ENCODE measurements at places on chromosomes 16 and 17. TPM values are rescaled to one million over a fixed set of nuclear protein-coding genes. Genes with fewer than 3 reads are reported as not detected.
A peak's percentile ranks its signal among the peaks of the same experiment; 100 is the strongest.

DNA sequence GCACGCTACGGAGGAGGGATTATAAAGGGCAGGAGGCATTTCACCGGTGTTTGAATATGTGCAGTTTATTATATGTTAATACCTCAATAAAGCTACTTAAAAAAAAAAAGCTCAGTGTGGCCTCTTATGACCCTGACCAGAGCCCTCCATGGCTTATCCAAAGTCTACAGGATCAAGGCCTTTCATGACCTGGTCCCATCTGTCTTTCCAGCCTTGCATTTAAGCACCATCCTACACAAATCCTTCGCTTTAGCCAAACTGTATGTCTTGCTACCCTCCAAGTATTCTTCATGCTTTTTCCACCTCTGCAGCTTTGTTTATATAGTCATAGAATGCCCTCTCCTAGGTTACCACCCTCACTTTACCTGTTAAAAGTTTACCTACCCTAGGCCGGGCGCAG, 6.5 kb downstream of the MFSD6L start:
- no peaks in the 10 kb centered on the region for H3K36me3 ChIP-seq
- H3K4me1 ChIP-seq: peaks cover 3% of the 10 kb centered on the region
- DNase-seq: no peak

DNA sequence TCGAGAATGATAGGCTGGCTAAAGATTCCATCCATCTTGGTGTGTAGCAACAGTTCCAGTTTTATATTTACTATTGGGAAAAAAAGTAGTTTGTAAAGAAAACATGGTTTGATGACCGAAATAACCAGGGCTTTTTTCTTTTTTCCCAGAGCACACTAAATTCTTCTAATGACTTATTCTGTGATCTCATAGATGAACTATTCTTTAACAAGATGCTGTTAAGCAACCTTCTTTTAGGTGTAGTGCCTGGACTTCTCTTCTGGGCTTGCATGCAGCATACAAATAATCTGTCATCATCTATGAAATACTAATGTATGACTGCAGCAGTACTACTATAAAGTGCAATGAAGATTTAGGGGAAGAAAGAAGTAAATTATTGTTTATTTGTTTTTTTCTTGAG, 11.0 kb upstream of the CAPNS2 start:
- no peak for DNase-seq
- no peak overlapping the region for H3K4me3 ChIP-seq
- H3K4me1 ChIP-seq: peaks cover 19% of the 10 kb centered on the region
- H3K27ac ChIP-seq: no peak overlapping the region
- H3K36me3 ChIP-seq: no peaks in the 10 kb centered on the region
- no peaks in the 10 kb centered on the region for H3K27me3 ChIP-seq

DNA sequence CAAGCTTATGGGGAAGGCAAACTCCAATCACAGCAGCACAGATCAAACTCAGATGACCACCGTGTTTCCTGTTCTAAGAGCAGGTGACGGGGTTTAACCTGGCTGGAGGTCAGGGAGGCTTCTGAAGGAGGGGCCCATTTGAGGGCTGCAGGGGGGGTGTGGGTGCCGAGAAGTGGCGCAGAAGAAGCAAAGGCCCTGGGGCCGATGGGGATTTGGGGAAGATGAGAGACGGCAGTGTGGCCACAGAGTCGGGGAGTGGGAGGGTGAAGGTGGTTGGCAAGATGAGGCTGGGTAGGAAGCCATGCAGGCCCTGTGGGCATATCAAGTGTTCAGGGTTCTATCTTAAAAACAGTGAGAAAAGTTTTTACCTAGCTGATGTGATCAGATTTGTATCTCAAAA, 122.9 kb downstream of the CLEC16A start:
- DNase-seq: peak; percentile 44
- H3K27me3 ChIP-seq: no peaks in the 10 kb centered on the region
- H3K4me1 ChIP-seq: no peaks in the 10 kb centered on the region
- peaks cover 41% of the 10 kb centered on the region for H3K36me3 ChIP-seq
- H3K4me3 ChIP-seq: no peak overlapping the region
- H3K27ac ChIP-seq: no peak overlapping the region

DNA sequence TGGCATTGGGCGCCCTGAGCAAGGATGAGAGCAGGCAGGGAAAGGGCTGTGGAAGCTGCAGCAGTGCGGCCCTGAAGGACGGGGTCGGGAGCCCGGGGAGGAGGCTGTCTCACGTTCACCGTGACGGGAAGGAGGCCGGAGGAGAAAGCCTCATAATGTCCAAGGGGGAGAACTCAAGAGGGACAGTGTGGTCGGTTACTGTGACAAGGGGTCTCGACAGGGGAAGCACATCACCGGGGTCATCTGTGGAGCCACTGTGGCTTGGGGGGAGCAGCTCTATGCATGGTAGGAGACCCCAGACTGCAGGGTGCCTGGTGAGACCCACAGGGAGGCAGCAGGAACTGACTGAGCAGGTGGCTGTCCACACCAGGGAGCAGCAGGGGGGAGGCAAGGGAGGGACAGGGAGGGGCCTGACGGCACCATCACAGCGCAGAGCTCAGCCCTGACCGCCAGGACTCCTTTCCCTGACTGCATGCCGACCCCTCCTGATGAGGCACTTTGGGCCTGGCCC, 154.6 kb upstream of the CHMP6 start:
- no peak overlapping the region for H3K27ac ChIP-seq
- H3K4me3 ChIP-seq: no peak overlapping the region
- no peaks in the 10 kb centered on the region for H3K27me3 ChIP-seq
- no peaks in the 10 kb centered on the region for H3K36me3 ChIP-seq
- DNase-seq: no peak

DNA sequence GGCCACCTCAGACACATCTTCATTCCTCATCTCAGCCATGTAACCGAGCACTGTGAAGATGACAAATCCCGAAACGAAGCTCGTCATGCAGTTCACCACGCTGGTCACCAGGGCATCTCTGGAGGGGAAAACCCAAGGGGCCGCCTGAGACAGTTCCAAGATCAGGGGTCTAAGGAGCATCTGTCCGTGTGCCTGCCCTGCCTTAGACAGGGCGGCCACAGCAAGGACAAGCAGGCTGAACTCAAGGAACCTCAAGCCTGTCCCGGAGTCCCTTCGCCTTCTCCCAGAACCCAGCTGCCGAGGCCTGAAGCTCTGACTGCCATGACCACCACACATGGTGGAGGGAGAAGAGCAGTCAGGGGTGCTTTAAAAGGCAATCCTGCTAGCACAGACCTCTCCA, 22.7 kb downstream of the SLC6A4 start:
- no peaks in the 10 kb centered on the region for H3K4me1 ChIP-seq
- no peak for DNase-seq
- no peak overlapping the region for H3K4me3 ChIP-seq
- H3K36me3 ChIP-seq: no peaks in the 10 kb centered on the region
- no peaks in the 10 kb centered on the region for H3K27me3 ChIP-seq

KRTAP1-5 gene
- total RNA-seq: not detected

- H3K27me3 ChIP-seq: no peaks in the 10 kb centered on the region
- no peak for DNase-seq
- H3K4me3 ChIP-seq: no peak overlapping the region
- H3K36me3 ChIP-seq: no peaks in the 10 kb centered on the region
- no peak overlapping the region for H3K27ac ChIP-seq
Observed at GRCh38 chr17:66535611-66536010, 233.2 kb downstream of the PRKCA start.

TNS4 gene
- 0.78 TPM for total RNA-seq

GRCh38 chr16:54687043-54687899, 243.4 kb upstream of the IRX5 start:
- no peaks in the 10 kb centered on the region for H3K36me3 ChIP-seq
- H3K4me3 ChIP-seq: no peak overlapping the region
- no peak for DNase-seq
- no peak overlapping the region for H3K27ac ChIP-seq
- H3K27me3 ChIP-seq: no peaks in the 10 kb centered on the region
- H3K4me1 ChIP-seq: no peaks in the 10 kb centered on the region

DNA sequence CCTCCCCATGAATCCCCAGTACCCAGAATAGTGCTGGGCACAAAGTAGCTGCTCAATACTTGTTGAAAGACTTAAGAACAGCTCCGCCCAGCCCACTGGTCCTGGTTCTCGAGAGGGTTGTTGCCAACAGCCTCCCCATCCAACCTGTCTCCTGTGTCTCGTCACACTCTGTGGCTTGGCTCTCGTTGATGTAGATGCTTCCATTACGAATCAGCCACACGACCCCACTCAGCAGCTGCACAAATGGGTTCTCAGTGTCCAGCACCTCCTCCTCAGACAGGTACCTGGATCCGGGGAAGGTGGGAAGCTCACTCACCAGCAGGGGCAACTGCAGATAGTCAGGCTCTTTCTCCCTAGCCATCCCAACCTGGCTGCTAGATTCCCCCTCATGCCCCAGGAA, 2.1 kb downstream of the NAGPA start:
- DNase-seq: no peak
- no peak overlapping the region for H3K27ac ChIP-seq
- no peaks in the 10 kb centered on the region for H3K27me3 ChIP-seq
- no peaks in the 10 kb centered on the region for H3K36me3 ChIP-seq
- peaks cover 13% of the 10 kb centered on the region for H3K4me1 ChIP-seq

DNA sequence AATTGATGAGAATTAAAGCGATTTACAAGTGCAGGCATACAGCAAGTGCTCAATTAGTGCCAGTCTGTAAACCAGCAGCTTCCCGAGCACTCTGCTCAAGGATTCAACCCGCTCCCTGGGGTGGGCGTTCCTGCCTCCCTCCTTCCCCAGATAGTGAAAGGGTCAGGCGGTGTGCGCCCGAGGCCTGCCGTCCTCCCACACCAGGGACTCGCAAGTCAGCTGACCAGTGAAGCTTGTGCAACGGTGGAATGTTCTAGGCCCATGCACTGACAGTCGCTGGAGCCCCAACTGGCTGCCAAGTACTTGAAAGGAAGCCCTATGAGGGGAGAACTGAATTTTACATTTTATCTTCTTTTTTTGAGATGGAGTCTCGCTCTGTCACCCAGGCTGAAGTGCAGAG, 53.5 kb upstream of the PABPN1L start:
- no peaks in the 10 kb centered on the region for H3K36me3 ChIP-seq
- peaks cover 42% of the 10 kb centered on the region for H3K4me1 ChIP-seq
- no peaks in the 10 kb centered on the region for H3K27me3 ChIP-seq
- H3K4me3 ChIP-seq: no peak overlapping the region
- DNase-seq: no peak

DNA sequence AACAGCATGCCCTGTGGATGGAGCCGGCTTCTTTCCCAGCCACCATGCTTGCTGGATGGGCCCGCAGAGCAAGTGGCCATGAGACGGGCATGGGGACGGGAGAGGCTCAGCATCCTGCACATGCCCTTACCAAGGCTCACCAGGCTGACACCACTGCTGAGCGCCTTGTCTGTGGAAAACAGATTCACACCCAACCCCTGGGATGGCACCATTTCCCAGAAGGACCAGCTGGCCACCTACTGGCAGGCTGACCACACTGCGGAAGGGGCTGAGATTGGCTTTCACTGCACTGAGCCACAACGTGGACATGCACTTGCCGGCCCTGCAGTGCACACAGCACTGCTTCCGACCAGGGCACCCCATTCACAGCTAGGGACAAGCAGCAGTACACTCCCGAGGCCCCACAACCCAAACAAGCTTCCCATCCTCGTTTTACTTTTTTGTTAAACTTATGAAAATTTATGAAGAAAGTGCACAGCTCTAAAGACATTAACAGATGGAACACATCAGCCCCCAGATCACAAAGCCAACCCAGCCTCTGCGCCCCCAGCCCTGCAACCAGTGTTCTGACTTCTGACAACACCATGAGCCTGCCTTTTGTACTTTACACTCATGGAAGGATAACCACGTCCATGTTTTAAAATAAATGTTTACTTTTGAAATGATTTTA, 13.9 kb upstream of the KRTAP17-1 start:
- no peaks in the 10 kb centered on the region for H3K4me1 ChIP-seq
- H3K36me3 ChIP-seq: no peaks in the 10 kb centered on the region
- H3K27me3 ChIP-seq: no peaks in the 10 kb centered on the region
- DNase-seq: peak; percentile 73

DNA sequence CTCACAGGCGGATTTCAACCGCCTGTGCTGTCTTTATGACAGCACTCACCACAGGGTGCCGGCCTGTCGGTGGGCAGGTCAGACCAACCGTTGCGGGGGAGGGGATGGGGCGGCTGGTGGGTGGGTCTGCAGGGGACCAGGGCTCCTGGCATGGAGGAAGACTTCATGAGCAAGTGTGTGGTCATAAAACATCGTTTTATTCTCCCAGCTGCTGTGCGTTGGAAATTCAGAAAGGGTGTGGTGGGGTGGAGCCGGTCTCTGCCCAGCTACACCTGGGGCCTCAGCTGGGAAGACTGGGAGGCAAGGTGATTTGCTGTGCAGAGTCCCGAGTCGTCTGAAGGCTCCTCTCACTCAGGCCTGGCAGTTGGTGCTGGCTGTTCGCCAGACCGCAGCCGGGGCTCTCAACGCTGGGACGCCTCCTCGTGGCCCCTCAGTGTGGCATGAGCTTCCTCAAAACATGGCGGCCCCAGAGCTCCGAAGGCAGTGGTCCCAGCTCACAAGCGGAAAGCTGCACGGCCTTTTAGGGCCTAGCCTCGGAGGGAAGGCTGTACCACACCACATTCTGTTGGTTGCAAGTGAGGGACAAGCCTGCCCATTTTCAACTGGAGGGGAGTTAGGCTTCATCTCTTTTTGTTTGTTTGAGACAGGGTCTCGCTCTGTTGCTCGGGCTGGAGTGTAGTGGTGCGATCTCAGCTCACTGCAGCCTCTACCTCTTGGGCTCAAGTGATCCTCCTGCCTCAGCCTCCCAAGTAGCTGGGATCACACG, 45.8 kb upstream of the GSE1 start:
- H3K36me3 ChIP-seq: no peaks in the 10 kb centered on the region
- H3K27me3 ChIP-seq: no peaks in the 10 kb centered on the region
- no peak overlapping the region for H3K27ac ChIP-seq
- H3K4me3 ChIP-seq: no peak overlapping the region
- H3K4me1 ChIP-seq: peaks cover 86% of the 10 kb centered on the region

YPEL2 gene
- total RNA-seq: 19.6 TPM

- H3K27ac ChIP-seq: no peak overlapping the region
- peaks cover 6% of the 10 kb centered on the region for H3K4me1 ChIP-seq
- DNase-seq: no peak
- H3K36me3 ChIP-seq: no peaks in the 10 kb centered on the region
- no peaks in the 10 kb centered on the region for H3K27me3 ChIP-seq
Observed at GRCh38 chr17:59800530-59800942, 92.2 kb downstream of the TUBD1 start.

- H3K27me3 ChIP-seq: no peaks in the 10 kb centered on the region
- H3K27ac ChIP-seq: no peak overlapping the region
- no peak for DNase-seq
- no peak overlapping the region for H3K4me3 ChIP-seq
Observed at GRCh38 chr17:70636517-70637133, 467.3 kb downstream of the KCNJ2 start.

TNP2 gene
- total RNA-seq: not detected

SETD1A gene
- total RNA-seq: 18.6 TPM

GRCh38 chr16:17149904-17150483, 320.8 kb downstream of the XYLT1 start:
- no peaks in the 10 kb centered on the region for H3K36me3 ChIP-seq
- no peak overlapping the region for H3K4me3 ChIP-seq
- H3K27ac ChIP-seq: no peak overlapping the region
